Fibroblast of the aortic adventitia (primary cell): ENCODE measurements at places on chromosomes 1 and 21. TPM values are rescaled to one million over a fixed set of nuclear protein-coding genes. Genes with fewer than 3 reads are reported as not detected.

DNA sequence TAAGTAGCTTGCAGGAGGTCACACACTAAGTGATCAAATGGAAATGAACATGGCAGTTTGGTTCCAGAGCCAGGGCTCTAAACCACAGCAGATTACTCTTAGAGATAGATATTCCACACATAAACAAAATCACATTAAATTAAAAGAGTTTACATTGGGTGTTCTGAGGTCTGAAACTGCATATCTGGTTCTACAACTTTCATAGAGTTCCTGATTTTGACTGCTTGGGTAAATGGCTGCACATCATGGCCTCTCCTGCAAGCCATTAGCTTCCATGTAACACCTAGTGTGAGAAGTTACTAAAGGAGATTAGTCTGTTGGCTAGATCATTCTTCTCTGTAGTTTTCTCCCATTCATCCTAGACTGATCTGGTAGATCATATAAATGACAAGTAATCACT, 12.8 kb upstream of the XCL2 start:
- no peak for DNase-seq

Gene CD5L
- not detected in 2 replicates for total RNA-seq

- DNase-seq, result peak; percentile 36
Observed at GRCh38 chr21:20591284-20591683, 406.9 kb upstream of the NCAM2 start.

DNA sequence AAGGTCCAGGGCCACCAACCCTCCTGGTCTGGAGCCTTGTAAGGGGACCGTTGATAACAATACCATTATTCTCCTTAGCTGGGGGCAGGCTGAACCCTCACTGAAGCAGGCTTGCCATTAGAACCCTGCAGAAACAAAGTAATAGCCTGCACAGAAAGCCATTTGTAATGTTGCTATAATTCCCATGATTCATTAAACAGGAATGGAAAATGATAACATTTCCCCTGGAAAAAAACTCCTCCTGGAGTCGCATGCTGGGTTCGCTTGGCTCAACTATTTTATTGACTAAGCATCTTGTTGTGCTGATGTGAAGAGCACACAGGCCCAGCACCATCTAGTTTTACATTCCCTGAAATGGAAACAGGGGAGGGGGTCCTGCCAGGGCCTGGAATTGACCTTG, 155.6 kb upstream of the CSF3R start:
- peak; percentile 43 for DNase-seq

DNA sequence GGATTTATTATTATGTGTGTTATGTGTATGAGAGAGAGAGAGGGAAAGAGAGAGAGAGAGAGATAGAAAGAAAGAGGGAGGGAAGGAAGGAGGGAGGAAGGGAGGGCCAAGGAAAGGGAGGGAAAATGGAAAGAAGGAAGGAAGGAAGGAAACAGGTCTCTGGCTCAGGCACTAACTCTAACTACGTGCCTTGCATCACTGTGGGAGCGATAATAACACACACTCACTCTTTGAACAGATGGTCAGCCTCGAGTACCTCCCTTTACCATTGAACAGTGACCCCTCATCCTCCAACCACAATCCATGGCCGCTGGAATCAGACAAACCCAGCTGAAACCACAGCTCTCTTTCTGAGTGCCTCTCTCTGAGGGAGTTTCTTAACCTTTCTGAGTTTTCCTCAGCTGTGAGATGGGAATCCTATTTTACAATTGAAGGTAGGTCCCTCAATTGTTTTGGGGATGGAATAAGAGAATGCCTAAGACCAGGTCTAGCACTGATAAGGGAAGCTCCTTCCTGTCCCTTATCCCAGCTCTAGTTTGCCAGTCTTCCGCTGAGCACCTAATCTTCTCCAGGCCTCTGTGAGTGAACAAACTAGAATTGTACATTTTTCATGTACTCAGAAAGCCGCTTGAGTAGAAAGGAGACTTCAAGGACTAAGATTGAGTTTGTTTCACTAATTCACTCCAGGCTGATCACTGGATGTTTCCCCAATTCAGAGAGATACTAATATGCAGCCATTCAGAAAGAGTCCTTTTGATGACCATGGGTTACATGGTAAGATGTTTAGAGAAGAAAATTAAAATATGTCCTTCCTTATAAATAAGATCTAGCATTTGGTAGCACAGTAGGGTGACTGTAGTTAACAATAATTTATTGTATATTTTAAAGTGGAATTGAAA, 62.8 kb downstream of the IRF2BP2 start:
- no peak for DNase-seq

Gene RCOR3
- 24.4 and 31.2 TPM in 2 replicates for total RNA-seq

DNA sequence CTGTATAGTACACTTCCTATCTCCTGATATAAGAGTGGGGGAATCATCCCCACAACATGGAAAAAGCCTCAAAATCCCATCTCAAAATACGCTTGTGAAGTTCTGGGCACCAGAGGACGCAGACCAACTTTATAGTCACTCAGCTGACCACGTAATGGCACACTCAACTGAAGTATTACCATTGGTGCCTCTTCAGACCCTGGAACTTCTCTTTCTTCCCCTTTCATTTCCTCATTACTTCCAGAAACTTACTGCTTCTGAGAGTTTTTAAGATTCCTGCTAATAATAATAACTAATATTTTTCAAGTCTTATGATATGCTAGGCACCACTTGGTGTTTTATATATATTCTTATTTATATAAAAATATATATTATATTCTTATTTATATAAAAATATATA, 202.6 kb downstream of the PTPRC start:
- no peak for DNase-seq

DNA sequence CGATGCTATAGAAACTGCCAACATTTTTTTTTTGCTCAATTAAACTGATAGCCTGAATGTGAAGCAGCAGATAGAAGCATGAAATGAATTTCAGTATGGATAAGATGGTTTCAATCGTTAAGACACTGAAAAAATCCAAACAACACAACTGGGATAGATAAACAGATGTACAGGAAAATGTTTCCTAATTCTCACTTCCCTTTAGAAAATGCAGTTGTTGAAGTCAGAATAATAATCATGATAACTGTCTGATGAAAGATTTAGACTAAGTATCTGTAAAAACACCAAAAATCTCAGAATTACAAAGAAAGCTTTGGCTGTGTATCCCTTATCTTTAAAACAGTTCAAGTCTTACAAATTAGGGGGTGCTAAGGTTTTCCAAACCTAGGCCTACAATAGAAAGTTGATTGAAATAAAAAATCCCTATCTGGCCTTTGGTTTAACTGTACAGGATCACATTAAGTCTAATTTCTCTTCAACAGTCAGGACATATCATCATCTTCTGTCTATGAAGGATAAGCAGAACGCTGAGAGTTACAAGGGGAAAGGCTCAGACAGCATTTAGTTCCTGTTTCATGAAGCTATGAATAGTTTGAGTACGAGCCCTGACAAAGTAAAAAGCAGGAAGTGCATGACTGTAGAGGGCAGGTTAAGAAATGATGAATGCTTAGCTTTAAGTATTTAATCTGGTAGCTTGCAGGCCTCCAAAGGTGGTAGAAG, 203.2 kb downstream of the APP start:
- peak; percentile 24 for DNase-seq

- DNase-seq, result no peak
Observed at GRCh38 chr1:228048659-228049298, 33.7 kb upstream of the ARF1 start.
